ENCODE measurements at places on chromosomes 11 and 22.

DNA sequence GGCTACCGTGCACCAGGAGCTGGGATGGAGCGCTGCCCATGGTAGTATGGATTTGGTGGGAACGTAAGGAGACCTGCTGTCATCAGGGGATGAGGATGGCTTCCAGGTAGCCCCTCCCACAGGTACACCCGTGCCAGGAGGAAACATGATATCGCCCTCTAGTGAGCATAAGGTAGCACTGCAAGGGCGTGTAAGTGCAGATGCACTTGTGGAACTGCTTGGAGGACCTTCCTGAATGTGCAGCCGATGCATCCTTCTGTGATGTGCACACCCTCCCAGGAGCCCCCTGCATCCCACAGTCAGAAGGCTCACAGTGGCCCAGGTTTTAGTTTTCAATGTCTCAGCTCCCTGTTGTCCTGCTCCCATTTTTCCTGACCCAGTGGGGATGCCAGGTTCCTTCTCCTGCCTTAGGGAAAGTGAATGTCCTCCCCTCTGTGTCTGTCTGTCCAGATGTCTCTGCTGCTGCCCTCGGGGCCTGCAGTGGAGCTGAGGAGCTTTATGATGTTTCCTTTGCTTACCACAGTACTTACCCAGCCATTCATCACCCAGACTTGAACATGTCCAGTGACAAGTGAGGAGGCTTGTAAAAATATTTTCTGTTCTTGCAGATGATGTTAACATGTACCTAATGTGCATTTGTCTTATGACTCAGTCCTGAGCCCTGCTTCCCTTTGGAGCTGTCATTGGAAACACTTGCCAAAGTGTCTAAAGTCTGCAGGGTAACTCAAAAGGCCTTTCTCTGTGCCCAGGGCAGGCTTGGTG is 49.2 kb downstream of the DBX1 start:
- H3K4me1 ChIP-seq = peaks cover 38% of the 10 kb centered on the region
- no peaks in the 10 kb centered on the region for H3K27me3 ChIP-seq
- H3K27ac ChIP-seq = peak overlapping the region; percentile 88

DNA sequence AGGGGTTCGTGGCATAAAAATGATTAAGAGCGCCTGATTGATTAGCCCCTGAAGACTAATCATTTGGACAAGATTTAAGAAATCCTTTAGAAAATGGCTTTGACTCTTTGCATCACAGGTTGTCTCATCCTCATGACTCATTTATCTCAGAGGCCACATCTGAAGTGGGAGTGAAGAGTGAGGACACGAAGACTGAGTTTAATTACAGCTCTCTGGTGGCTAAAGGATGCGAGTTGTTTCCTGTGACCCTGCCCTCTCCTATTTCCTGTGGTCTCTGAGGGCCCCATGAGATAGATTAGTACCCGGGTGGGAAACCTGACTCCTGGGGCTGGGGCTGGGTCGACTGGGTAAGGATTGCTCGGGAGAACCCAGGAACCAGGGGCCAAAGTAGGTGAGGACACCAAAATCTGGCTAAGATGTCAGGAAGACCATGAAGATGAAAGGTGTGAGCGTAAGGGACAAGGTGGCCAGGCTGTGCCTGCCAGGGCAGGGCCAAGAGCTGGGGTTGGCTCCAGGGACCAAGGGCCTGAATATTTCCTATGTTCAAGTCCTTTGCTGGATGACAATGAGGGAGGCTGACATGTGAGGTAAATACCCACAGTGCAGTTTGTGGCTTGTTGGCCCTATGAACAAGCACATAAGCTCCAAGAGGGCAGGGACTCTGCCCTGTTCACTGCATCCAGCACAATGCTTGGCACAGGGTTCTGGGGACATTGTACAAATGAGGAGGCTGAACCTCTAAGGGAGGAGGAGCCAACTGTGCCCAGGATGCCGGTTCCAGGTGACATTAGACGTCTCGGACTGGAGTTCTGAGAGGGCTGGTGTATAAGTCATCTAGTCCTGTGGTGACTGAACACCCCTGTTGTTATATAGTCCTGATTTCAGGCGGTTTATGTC is 3.6 kb downstream of the OTOG start:
- no peaks in the 10 kb centered on the region for H3K4me1 ChIP-seq
- H3K27ac ChIP-seq = no peak overlapping the region
- no peaks in the 10 kb centered on the region for H3K27me3 ChIP-seq
- no peak overlapping the region for H3K4me3 ChIP-seq
- H3K36me3 ChIP-seq = no peaks in the 10 kb centered on the region

- H3K4me1 ChIP-seq = peaks cover 57% of the 10 kb centered on the region
- H3K27ac ChIP-seq = peak overlapping the region; percentile 72
- H3K4me3 ChIP-seq = no peak overlapping the region
- peaks cover 80% of the 10 kb centered on the region for H3K36me3 ChIP-seq
Measured at GRCh38 chr22:36323182-36323854, 64.4 kb downstream of the MYH9 start.

DNA sequence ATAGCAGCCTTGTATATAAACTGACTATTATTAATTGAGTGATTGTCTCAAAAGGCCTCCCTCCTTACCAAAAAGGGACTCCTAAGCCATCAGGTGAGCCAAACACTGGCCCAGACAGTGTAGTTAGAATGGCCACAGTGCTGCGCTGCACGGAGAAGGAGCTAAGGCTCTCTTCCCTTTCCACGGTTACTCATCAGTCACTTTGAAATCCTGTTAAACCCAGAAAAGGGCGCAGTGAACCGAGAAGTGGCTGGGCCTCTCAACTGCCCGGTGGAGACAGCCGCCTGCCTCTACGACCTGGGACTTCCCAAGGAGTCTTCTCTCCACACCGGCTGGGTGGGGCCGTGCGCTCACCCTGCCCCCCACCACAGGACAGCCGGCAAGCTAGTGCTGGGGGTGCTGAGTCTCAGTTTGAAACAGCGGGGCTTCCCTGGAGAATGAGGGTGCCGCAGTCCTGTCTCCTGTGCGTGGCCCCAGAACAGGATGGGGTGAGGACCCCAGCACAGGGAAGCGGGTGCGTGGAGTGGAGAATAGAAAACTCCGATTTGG is 1.3 kb downstream of the MYH9 start:
- H3K27ac ChIP-seq = peak overlapping the region; percentile 88
- DNase-seq = peak; percentile 32
- H3K4me3 ChIP-seq = peak overlapping the region; percentile 95
- peaks cover 36% of the 10 kb centered on the region for H3K4me1 ChIP-seq
- H3K36me3 ChIP-seq = peaks cover 8% of the 10 kb centered on the region
- no peaks in the 10 kb centered on the region for H3K27me3 ChIP-seq

DNA sequence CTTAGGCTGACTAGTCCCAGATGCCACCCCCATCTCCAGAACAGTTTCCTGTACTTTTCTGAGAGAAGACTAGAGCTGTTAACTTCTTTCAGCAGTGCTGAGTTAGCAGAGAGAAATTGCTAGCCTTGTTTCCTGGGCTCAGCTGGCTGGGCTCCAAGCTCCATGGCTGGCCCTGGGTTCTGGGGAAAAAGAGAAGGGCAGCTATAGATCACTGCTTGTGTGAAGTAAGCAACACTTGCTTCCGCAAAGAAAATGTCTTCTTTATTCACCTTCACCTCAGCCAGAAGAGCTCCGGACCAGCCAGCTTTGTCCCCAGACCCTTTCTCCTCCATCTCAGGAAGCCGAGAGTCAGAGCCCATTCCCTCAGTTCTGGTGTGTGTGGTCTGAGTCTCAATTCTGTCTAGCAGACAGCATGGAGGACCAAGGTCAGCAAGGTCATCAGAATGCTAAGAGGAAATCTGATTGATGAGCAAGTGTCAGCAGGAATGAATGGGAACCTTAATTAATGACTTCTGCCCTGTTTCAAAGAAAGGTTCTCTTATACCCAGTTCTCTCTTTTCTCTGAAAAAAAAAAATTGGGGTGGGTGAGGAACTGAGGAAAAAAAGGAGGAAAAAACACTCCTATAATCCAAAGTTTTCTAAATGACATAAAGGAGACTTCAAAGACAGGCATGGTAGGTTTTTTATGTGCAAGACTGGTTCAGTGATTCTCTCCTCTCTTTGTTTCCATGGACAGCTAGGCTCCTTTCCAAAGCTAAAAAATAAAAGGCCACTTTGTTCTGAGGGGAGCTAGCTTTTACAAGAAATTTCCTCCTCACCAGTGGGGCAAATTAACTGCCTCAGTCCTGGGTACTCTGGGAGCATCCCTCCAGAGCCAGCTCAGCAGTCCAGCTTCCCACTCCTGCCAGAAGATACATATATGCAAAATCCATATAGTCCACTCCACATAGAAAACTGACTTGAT is 63.6 kb upstream of the FAM181B start:
- H3K4me1 ChIP-seq = peaks cover 28% of the 10 kb centered on the region
- DNase-seq = no peak
- no peaks in the 10 kb centered on the region for H3K36me3 ChIP-seq
- H3K27me3 ChIP-seq = no peaks in the 10 kb centered on the region
- H3K27ac ChIP-seq = no peak overlapping the region

DNA sequence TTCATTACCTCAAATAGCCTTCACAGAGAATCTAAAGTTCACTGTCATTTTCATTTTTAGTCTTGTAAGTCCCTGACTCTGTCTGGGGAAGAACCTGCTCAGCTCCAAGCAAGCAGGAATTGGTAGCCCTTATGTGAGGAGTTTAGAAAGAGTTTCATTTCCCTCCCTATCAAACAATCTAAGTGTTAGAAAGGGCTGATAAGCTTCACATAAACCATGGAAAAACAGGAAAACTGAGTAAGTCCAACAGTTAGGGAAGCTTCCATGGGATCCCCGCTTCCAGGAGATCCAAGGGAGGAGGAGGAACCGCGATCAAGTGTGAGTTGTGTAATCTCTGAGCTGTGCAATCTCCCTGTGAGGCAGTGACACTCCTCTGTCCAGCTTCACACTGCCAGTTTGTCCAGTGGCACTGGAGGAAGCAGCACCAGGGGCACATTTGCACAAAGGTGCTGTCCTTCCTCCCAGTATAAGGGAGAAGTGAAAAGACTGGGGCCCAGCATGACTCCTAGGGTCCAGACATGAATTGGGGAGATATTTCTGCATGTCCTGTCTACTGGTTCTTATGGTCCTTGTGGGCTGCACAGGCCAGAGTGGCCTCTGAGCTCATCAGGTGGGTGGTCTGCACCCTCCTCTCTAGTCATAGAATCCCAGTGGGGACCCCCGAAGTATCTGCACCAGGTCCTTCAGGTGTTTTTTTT is 4.3 kb downstream of the PRAME start:
- H3K4me1 ChIP-seq = no peaks in the 10 kb centered on the region
- H3K27ac ChIP-seq = no peak overlapping the region
- DNase-seq = no peak
- peaks cover 6% of the 10 kb centered on the region for H3K27me3 ChIP-seq
- no peak overlapping the region for H3K4me3 ChIP-seq
- H3K36me3 ChIP-seq = no peaks in the 10 kb centered on the region

DNA sequence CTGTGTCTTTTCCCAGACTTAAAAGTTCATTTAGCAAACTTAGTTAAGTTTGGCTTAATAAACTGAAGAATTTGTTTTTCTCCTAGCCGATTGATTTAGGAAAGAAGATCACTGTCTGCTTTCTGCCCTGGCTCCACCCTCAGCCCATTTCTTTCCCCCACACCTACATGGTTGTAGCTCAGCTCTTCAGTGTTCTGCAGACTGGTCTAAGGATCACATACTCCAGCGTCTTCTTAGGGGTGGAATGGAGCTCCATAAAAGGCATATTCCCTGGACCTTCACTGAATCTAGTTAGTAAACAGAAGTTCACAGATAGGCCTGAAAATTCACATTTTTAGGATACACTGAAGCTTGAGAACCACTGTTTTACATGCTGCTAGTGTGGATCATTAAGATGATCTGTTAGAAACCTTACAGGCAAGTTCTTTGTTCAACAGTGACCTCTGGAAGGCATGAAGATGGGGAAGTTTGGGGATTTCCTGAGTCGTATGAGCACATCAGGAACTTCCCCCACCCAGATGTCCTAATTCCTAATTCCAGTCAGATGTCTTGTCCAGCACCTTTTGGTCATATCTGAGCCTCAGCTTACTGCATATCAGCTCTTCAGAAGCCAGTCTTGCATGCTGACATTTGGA is 16.8 kb downstream of the PIWIL4 start:
- H3K27me3 ChIP-seq = no peaks in the 10 kb centered on the region
- H3K4me3 ChIP-seq = no peak overlapping the region
- H3K4me1 ChIP-seq = peaks cover 3% of the 10 kb centered on the region

GRCh38 chr11:35826949-35827348 is 116.9 kb upstream of the LDLRAD3 start:
- no peaks in the 10 kb centered on the region for H3K27me3 ChIP-seq
- H3K4me3 ChIP-seq = no peak overlapping the region
- no peak overlapping the region for H3K27ac ChIP-seq
- no peak for DNase-seq

DNA sequence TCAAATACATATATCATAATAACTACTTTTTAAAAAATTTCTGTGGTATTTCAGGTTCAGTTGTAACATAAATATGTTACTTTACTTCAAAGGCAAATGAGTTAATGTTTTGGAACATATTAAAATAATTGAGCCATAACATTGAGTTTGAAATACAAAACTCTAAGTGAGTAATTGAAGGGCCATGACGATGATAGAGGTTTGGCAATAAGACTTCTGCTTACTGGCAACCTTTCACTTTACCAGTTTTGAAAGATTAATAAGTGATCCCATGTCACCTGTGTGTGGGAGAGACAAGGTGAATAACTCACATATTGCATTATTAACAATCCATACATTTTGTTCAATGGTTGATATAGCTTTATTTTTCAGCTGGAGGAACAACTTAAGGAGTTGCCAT is 144.4 kb downstream of the GRIA4 start:
- no peaks in the 10 kb centered on the region for H3K4me1 ChIP-seq
- DNase-seq = no peak
- H3K27ac ChIP-seq = no peak overlapping the region
- H3K27me3 ChIP-seq = no peaks in the 10 kb centered on the region
- H3K4me3 ChIP-seq = no peak overlapping the region

GRCh38 chr22:41557401-41558240 is 3.2 kb upstream of the CSDC2 start:
- DNase-seq = peak; percentile 64
- no peaks in the 10 kb centered on the region for H3K4me1 ChIP-seq
- H3K27ac ChIP-seq = no peak overlapping the region
- no peak overlapping the region for H3K4me3 ChIP-seq

DNA sequence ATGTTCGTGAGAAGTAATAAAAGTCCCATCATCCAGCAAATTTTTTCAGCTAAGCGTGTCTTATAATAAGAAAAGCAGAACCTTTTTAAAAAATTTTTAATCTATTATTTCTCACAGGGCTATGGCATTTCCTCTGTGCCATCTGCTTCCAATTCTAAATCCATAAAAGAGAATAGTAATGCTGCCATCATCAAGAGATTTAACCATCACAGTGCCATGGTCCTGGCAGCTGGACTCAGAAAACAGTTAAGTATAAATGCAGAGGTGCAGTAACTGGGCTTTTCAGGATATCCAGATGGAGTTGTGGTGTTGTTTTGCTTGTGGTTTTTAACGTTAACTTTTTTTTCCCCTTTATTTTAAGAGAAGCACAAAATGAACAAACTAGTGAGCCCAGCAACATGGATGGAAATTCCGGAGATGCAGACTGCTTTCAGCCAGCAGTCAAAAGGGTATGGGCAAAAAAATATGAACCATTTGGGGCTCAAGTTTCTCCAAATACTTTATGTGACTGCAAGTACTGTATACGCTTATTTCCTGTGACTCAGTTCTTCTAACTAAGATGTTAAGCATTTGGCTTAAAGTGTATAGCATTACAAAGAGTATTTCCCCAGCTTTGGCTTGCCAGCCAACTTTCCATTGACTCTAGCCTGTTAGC is 25.2 kb downstream of the GTF2H1 start:
- H3K4me3 ChIP-seq = no peak overlapping the region
- H3K27me3 ChIP-seq = no peaks in the 10 kb centered on the region
- H3K27ac ChIP-seq = no peak overlapping the region
- H3K36me3 ChIP-seq = peaks cover 9% of the 10 kb centered on the region

Data from endothelial cell of umbilical vein (primary cell).